ENCODE measurements at places on chromosomes 4 and X.

- no peak for DNase-seq
Measured at GRCh38 chr4:146742416-146742815, 103.7 kb downstream of the POU4F2 start.

DNA sequence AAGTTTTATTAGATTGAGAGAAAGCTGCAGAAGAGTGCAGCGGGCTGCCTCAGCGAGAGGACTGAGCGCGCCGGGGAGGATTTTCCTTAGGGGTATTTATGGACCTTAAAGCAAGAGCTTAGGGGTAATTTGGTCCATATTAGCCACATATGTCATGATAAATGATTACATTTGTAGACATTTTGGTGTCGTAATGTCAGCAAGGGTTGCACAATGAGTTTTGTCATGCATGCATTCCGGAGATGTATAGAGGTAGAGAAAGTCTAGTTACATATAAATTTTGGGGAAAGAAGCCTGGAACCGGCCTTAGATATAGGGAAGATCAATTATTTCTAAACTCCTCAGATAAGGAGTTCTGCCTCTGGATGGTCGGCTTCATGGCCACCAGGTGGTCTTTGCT is 10.0 kb downstream of the MGST2 start:
- DNase-seq = no peak

- no peak for DNase-seq
Measured at GRCh38 chrX:35244796-35245508, 302.4 kb downstream of the FAM47B start.

DNA sequence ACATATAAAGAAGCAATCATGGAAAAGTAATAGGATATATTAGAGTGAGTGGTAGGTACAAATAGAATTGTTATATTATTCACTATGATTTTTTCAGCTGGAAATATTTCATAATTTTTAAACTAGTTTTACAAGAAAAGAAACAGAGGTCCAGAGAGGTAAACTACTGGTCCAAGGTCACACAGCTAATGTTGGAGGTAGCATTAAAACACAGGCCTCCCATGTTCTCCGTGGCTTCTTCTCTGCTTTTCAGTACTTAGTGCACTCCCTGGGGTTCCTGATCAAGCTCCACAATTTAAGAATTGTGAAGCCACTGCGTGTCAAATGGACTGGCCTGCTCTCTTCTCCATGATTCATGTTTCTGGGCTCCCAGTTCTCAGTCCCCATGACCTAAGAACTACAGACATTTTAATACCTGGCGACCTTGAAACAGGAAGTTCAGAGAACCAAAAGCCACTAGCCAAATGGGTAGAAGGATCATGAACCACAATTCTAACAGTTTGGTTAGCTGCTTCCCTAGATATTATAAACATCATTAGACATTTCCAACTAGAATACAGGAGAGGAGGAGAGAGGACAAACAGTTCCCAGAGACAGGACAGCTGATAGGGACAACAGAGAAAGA is 172.0 kb upstream of the KLF3 start:
- no peak for DNase-seq

DNA sequence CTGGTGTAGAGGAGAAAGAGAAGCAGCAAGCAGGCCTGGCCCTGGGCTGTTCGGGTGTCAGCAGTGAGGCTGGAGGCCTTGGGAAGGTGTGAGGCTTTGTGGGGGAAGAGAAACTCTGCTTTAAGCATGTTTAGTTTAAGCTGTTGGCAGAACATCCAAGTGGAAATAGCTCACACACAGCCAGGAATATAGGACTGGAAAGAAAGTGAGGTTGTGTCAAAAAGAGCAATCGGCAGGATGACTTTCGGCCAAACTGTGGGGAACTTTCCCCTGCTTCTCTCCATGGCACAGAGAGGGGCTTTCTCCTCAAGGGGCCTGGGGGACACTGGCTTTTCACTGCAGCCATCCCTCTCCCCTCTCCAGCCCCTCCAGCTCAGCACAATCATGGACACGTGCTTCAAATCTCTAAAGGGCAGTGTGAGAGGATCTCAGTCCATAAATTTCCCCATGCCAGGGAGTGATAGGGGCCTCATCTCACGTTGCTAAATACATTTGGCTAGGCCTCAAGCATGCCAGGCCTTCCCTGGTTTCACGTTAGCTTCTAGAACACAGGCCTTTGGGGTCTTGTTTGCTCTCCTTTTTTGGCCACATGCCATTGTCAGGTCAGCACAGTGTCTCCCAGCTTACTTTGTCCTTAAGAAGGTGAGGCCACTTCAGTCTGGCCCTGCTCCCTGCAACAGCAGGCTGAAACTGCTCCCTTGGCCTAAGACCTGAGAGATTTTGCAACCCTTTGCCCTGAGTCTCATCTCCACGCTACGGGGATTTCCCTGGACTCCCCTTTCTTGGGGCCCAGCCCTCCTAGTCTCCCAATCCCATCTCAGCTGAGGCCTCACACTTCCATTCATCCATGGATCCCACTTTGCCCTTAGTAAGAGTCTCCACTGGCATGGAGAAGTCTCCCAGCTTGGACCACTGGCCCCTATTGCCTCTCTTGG is 8.3 kb upstream of the CITED1 start:
- no peak for DNase-seq

- DNase-seq = no peak
Measured at GRCh38 chr4:99811850-99812249, 4.8 kb upstream of the DAPP1 start.

GRCh38 chr4:95265814-95266740 is 282.7 kb downstream of the UNC5C start:
- no peak for DNase-seq

DNA sequence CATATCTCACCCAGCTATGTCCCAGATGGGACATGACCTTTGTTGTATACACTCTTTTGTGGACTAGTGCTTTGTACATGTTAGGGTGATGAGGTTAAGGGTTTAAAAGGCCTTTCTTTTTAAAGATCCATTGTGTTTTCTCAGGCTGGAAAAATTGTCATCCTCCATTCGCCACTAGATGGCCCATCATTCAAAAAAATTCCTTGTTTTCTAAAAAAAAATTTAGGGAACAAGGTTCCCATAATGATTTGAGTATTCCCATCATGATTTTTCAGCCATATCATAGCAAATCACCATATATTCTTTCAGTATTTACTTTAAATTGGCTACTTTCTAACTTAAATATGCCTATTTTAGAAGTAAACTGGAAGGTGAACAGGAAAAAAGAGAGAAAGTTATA is 91.9 kb upstream of the TMEM164 start:
- no peak for DNase-seq

- DNase-seq = no peak
Measured at GRCh38 chr4:84530454-84530853, 31.4 kb upstream of the NKX6-1 start.

DNA sequence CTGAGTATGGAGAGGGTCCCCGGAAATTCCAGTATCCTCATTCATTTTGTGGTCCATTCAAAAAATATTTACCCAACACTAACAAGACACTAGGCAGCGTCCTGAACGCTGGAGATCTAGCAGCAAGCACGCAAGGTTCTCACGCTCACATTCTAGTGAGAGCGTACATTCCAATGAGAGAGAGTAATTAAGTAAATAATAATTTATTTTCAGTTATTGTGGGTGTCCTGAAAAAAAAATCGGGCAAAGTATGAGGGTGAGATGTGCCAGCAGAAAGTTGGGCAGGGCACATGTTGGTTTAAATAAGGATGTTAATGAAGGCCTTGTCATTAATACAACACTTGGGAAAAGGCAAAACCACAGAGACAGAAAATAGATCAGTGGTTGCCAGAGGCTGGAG is 4.0 kb upstream of the TMEM156 start:
- no peak for DNase-seq

- DNase-seq = no peak
Measured at GRCh38 chr4:157880761-157881160, 292.1 kb downstream of the GASK1B start.

- DNase-seq = no peak
Measured at GRCh38 chrX:53882331-53882730, 161.9 kb downstream of the PHF8 start.

GRCh38 chrX:30302956-30303355 is 6.2 kb downstream of the NR0B1 start:
- no peak for DNase-seq

DNA sequence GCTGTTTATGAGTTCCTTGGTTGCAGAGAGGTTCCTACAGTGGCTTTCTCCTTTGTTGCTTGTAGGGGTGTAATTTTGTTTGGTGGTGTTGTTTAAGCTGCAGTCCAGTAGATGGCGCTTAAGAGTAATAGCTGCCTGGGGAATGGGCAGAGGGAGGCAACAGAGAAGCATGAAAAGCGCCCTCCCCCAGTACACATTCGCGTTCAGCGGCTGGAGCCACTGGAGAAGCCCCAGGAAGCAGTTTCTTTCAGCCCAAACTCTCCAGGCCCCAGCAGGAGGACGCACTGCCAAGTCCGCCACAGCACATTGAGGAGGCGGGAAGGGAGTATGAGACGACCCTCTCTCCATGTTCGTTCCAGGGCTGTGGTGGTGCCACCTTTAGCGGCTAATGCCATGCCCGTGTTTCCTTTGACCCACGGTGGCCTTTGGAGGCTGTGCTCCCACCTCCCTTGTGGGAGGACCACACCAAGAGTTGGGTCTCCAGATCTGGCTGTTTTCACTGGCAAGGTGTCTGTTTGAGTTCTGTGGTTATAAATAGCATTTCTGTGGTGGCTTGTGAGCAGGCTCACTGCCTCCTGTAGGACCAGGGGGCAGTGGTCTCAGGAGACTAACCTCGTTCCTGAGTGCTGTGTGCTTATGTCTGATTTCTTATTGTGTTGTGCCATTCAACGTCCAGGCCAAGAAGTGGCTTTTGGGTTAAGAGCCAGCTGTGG is 252.3 kb downstream of the ARHGAP10 start:
- peak; percentile 13 for DNase-seq

DNA sequence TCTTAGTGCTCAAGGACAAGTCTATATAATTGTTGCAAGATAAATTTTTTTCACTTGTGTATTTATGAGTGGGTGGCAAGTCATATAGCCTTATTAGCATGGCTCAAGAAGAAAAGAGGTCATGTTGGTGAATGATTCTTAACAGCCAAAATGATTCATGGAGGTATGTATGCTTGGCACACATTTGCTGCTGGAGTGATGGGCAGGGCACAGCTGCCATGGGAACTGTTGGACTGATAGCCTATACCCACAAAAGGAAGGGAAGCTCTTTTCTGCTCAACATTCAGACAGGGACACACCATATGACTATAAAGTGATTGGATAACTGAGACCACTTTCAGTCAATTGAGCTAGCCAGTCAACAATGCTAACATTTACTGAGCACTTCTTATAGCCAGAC is 46.8 kb upstream of the PITX2 start:
- no peak for DNase-seq

- DNase-seq = peak; percentile 0
Measured at GRCh38 chrX:139429913-139430312, 100.6 kb upstream of the F9 start.

GRCh38 chrX:36609616-36610585 is 398.3 kb upstream of the FAM47C start:
- no peak for DNase-seq

- no peak for DNase-seq
Measured at GRCh38 chr4:149047368-149047767, 605.2 kb upstream of the NR3C2 start.

DNA sequence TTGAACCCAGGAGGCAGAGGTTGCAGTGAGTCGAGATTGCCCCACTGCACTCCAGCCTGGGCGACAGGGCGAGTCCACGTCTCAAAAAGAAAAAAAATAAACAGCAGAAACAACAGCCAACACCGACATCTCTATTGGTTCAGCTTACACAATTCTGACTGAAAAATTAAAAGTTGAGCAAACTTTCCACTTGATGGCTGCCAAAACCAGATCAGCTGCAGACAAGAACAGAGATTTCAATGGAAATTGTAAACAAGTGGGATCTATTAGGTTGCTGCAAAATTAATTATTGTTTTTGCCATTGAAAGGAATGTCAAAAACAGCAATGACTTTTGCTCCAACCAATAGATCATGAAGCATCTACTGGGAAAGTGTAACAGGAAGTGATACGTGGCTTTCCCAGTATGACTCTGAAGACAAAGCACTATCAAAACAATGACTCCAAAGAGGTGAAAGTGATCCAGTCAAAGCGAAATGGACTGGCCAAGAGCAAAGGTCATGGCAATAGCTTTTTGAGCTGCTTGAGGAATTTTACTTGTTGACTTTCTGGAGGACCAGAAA is 26.3 kb downstream of the UPF3B start:
- DNase-seq = peak; percentile 11

DNA sequence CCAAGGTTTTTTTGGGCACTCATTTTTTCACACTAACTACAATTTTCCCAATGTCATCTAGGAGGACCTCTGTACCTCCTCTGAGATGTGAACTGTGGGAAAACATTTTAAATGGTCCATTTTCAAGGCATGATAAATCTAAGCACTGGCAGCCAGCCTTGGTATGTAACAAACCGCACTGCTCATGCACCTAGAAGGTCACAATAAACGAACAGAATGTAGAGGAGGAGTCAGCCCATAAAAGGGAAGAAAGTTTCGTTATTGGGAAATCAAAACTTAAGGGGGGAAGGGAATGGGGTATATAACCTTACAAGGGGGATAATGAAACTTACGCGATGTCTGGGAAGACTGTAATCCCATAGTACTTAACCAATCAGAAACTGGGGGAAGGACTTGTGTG is 16.4 kb downstream of the COX18 start:
- no peak for DNase-seq

DNA sequence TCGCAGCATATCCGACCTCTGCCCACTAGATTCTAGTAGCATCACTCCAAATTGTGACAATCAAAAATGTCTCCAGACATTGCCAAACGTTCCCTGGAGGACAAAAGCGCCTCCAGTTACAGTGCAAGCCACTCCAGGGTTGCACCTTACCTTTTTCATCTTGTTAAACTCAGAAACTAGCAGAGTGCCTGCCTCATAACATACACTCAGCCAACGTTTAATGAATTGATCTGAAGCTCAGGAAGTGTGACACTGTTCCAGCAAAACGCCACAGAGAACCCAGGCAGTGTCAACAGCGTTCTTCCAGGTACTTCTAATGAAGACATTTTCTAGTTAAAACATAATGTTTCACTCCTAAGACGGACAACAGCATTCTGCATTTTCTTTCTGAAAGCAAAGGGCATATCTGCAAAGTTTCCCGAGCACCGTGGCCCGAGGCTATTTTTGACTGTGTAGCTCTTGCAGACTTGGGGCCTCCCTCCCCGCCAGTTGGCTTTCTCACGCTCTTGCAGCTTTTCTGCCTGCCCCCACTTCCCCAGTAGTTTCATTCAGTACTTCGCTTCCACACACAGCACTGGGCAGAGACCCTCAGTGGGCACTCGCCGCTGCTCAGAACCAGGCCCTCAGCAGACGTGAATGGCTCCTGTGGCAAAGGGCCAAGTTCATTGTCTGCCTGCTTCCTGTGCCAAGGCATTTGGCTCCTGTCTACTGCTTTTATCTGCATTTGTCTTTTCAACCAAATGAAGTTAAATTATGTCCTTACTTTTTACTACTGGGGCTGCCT is 133.4 kb upstream of the TTC29 start:
- no peak for DNase-seq

DNA sequence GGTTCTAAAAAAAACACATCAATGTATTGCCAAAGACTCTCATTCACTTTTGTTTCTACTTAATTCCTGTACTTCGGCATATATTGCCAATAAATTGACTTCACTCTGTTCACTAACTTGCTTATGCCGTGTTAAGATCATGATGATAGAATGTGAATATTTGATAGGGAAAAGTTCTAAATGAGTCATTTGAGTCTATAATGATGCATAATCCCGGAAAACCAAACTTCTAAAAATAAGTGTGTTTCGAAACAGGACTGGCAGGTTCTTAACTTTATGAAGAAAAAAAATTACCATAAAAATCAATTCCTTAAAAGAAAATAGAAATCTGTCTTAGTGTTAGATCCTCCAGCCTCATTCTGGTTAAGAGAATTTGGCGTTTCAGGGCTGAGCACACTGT is 387.5 kb upstream of the FTHL17 start:
- DNase-seq = peak; percentile 67

GRCh38 chr4:151012820-151013219 is 2.3 kb downstream of the LRBA start:
- DNase-seq = no peak

GRCh38 chr4:85953651-85954018 is 406.2 kb downstream of the MAPK10 start:
- peak; percentile 64 for DNase-seq
